ENCODE measurements at places on chromosomes 12 and 14.

DNA sequence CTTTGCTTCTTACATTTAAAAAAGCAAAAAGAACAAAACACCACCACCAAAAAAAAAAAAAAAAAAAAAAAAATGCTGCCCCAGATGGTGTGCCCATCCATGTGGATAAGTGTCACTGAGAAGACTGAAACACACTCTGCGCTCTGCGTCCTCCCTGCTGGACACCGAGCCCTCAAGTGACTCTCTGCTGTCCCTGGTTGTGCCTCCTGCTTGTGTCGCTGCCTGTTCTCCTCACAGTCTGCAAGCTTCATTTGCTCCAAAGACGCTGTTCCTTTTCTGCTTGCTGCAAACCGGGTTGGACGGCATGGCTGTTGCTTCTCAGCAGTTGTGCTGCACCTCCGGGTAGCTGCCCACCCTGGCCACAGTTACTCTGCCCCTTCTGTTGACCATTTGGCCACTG, 276.2 kb upstream of the ATP2B1 start:
- no peak overlapping the region for H3K27ac ChIP-seq
- H3K36me3 ChIP-seq = no peaks in the 10 kb centered on the region
- no peaks in the 10 kb centered on the region for H3K4me1 ChIP-seq
- no peak for DNase-seq
- H3K27me3 ChIP-seq = no peaks in the 10 kb centered on the region

- H3K4me1 ChIP-seq = peaks cover 10% of the 10 kb centered on the region
- no peak for DNase-seq
- peaks cover 6% of the 10 kb centered on the region for H3K36me3 ChIP-seq
Measured at GRCh38 chr12:118237052-118237665, 101.2 kb downstream of the PEBP1 start.

DNA sequence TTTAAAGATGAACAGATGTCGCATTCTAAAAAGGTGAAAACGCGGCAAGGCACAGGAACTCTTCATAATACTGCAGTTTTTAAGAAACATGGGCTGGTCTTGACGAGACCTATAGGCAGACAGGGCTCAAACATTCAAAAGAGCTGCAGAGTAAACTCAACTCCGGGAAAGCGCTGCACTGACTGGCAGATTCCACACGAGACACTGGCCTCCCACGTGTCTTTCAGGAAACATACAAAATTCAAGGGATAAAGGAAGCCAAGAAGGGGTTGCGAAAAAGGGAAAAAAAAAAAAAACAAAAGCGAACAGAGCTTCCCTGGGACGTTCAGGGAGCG, 614 bp upstream of the ARF6 start:
- peaks cover 19% of the 10 kb centered on the region for H3K4me1 ChIP-seq
- H3K27ac ChIP-seq = peak overlapping the region; percentile 87
- peak; percentile 71 for DNase-seq
- peaks cover 29% of the 10 kb centered on the region for H3K36me3 ChIP-seq

- DNase-seq = no peak
- H3K36me3 ChIP-seq = no peaks in the 10 kb centered on the region
- H3K4me1 ChIP-seq = no peaks in the 10 kb centered on the region
- no peak overlapping the region for H3K4me3 ChIP-seq
- no peak overlapping the region for H3K27ac ChIP-seq
Measured at GRCh38 chr14:20501346-20501745, 4.0 kb upstream of the RNASE10 start.

DNA sequence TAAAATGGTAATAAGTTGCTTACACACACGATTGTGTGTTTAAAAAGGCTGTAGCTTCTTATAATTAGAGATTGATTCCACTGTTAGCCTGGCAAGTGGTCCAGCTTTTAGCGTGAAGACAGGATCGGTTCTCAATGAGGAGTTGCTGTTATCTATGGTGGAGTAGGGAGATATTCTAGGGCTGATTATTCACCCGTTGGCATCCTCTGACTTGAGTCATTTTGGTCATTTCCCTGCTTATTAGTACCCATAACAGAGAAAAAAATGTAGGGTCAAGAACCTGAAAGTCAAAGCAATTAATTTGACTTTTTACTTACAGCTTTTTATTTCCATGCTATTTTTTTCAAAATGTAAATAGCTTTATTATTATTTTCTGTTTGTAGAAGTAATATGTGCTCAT, 76.0 kb downstream of the KCNK13 start:
- H3K27me3 ChIP-seq = no peaks in the 10 kb centered on the region
- H3K36me3 ChIP-seq = no peaks in the 10 kb centered on the region
- H3K4me3 ChIP-seq = no peak overlapping the region
- H3K4me1 ChIP-seq = no peaks in the 10 kb centered on the region

DNA sequence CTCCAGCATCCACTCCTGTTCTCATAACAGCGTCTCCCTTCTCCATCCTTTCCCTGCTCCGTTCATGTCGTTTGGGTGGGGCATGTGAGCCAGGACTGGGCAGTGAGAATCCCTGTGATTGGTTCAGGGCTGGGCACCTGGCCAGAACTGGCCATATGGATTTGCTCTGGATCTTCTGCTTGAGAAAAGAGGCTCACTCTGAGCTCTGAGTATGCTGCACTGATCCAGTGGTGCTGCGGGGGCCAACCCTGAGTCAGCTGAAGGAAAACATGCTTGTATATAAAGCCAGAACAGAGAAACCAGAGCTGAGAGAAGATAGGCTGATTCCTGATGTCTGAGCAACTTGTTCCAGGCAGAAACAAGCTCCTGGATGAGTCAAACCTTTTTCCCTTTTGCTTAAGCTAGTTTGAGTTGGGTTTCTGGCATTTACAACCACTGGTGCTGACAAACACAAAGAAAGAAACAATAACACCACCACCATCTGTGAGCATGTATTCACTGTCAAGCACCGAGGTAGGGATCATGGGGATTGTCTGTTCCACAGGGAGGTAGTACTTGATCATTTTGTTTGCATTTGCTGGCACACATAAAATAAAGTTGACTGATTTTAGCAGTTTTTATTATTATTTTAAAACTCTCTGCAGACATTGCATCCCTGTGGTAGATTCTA, 14.0 kb upstream of the HPD start:
- peak overlapping the region; percentile 90 for H3K27ac ChIP-seq
- peak; percentile 86 for DNase-seq
- no peak overlapping the region for H3K4me3 ChIP-seq
- no peaks in the 10 kb centered on the region for H3K27me3 ChIP-seq
- no peaks in the 10 kb centered on the region for H3K36me3 ChIP-seq
- H3K4me1 ChIP-seq = peaks cover 13% of the 10 kb centered on the region

GRCh38 chr12:124273630-124274029, 21.3 kb upstream of the RFLNA start:
- H3K36me3 ChIP-seq = no peaks in the 10 kb centered on the region
- peak; percentile 59 for DNase-seq
- no peak overlapping the region for H3K27ac ChIP-seq
- no peaks in the 10 kb centered on the region for H3K27me3 ChIP-seq
- H3K4me1 ChIP-seq = no peaks in the 10 kb centered on the region

DNA sequence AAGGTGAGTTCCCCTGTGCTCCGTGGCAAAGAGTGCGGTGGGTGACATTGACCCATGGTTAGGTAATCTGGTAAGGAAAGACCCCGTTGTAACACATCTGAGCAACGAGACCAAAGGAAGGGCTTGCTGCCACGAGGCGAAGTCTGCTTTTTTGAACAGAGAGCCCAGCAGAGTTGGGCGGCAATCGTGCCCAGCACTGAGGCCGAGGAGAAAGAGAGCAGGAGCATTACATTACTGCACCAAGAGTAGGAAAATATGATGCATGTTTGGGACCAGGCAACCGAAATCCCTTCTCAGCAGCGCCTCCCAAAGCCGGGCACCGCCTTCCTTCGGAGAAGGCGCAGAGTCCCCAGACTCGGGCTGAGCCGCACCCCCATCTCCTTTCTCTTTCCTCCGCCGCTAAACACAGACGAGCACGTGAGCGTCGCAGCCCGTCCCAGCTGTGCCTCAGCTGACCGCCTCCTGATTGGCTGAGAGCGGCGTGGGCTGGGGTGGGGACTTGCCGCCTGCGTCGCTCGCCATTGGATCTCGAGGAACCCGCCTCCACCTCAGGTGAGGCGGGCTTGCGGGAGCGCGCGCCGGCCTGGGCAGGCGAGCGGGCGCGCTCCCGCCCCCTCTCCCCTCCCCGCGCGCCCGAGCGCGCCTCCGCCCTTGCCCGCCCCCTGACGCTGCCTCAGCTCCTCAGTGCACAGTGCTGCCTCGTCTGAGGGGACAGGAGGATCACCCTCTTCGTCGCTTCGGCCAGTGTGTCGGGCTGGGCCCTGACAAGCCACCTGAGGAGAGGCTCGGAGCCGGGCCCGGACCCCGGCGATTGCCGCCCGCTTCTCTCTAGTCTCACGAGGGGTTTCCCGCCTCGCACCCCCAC, at the start of gene HIF1A:
Gene HIF1A, plus strand, starts transcription at position 684 of the 865 bp plus-strand sequence. CDS start 292 bp downstream, outside the sequence.
- H3K27ac ChIP-seq = peak within 1 kb of the TSS; percentile 92
- no peaks in the 10 kb centered on the region for H3K36me3 ChIP-seq
- no peaks in the 10 kb centered on the region for H3K27me3 ChIP-seq
- peak; percentile 97 for DNase-seq
- H3K4me1 ChIP-seq = peaks cover 6% of the 10 kb centered on the region

DNA sequence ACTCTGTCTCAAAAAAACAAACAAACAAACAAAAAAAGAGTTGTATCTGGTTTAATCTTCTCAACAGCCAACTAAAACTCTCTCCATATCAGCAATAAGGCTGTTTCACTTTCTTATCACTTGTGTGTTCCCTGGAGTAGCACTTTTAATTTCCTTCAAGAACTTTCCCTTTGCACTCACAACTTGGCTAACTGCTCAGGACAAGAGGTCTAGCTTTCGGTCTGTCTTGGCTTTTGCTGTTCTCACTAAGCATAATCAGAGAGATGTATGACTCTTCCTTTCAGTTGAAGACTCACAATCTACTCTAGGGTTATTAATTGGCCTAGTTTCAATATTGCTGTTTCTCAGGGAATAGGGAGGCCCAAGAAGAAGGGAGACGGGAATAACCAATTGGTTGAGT, 12.3 kb downstream of the NEMP1 start:
- no peak overlapping the region for H3K4me3 ChIP-seq
- no peak overlapping the region for H3K27ac ChIP-seq
- peaks cover 17% of the 10 kb centered on the region for H3K36me3 ChIP-seq
- no peak for DNase-seq
- H3K4me1 ChIP-seq = peaks cover 7% of the 10 kb centered on the region

DNA sequence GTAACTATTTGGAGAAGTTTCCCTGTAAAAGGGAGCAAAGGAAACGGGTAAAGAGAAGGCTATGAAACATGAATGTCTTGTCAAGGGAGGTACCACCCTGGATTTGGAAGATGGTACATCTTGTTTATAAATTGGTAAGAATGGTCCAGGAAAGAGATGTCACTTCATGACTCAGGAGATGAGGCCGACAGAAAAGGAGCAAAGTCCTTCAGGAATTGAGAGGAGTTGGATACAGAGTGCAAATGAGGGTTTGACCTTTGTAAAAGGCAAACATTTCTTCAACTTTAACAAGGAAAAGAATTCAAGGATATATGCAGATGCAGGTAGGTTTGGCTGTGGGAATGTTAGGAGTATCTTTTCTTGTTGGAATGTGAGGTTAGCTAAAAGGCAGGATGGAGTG, 30.8 kb downstream of the NDUFA9 start:
- H3K4me1 ChIP-seq = no peaks in the 10 kb centered on the region
- H3K36me3 ChIP-seq = peaks cover 21% of the 10 kb centered on the region
- DNase-seq = no peak
- no peaks in the 10 kb centered on the region for H3K27me3 ChIP-seq

- H3K27me3 ChIP-seq = no peaks in the 10 kb centered on the region
- H3K36me3 ChIP-seq = no peaks in the 10 kb centered on the region
- H3K27ac ChIP-seq = no peak overlapping the region
- H3K4me3 ChIP-seq = no peak overlapping the region
Measured at GRCh38 chr14:79703209-79703608, 508.1 kb downstream of the DIO2 start.

GRCh38 chr14:104138718-104139459, 502 bp downstream of the KIF26A start:
- H3K4me3 ChIP-seq = peak overlapping the region; percentile 70
- no peaks in the 10 kb centered on the region for H3K4me1 ChIP-seq
- H3K27me3 ChIP-seq = peaks cover 17% of the 10 kb centered on the region
- H3K27ac ChIP-seq = no peak overlapping the region

DNA sequence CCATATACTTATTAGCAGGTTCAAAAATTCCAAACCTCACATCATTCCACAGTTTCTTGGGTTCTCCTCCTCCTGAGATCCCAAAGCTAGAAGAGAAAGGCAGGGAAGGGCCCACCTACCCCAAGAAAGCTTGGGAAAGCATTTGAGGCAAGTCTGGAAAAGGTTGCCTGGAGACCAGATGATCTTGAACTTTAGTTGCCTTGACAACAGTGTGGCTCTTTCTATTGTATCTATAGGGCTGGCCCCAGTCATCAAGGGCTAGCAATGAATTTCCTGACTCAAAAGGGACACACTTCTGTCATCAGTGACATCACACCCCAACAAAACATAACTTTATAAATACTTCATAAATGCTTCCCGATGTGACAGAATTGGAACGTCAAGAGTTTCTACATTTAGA, 40.0 kb downstream of the ZFYVE1 start:
- H3K27ac ChIP-seq = no peak overlapping the region
- no peaks in the 10 kb centered on the region for H3K4me1 ChIP-seq
- DNase-seq = no peak
- no peak overlapping the region for H3K4me3 ChIP-seq

DNA sequence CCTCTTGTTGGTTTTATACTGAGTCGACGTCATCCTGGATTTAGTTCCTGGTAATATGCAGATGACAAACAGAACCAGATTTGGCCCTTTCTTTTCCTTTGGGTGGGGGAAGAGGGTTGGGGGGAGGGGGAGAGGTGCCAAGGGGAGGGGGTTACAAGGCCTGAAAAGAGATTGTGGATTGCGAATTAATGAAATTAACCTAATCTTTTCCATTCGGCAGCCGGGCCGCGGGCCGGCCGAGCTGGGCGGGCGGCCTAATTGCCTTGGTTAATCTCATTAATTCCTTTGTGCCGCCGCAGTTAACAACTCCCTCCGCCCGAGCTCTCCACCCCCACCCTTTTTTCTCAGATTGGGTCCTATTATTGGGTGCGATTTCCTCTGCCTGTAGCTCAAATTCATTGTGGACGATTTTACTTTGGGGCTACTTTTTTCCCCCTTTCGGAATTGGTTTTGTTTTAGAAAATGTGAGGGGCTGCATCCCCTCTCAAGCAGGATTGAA, 387 bp upstream of the GSC start:
- no peaks in the 10 kb centered on the region for H3K36me3 ChIP-seq
- no peak for DNase-seq
- peak overlapping the region; percentile 64 for H3K4me3 ChIP-seq
- H3K27ac ChIP-seq = no peak overlapping the region

DNA sequence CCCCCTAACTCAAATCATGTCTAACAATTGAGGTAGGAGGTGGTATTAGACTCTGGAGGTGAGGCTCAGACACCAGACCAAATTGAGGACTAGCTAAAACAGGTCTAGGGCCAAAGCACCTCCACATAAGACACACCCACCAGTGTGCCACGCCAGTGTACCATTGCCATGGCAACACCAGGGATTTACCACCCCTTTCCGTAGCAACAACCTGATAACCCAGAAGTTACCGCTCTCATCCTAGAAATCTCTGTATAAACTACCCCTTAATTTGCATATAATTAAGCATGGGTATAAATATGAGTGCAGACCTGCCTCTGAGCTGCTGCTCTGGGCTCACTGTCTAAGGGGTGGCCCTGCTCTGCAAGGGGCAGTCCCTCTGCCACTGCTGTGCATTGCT, 57.4 kb upstream of the PPP2R5C start:
- no peak for DNase-seq
- no peaks in the 10 kb centered on the region for H3K36me3 ChIP-seq
- no peak overlapping the region for H3K4me3 ChIP-seq
- no peaks in the 10 kb centered on the region for H3K27me3 ChIP-seq

GRCh38 chr12:47990351-47991105, 13.7 kb downstream of the COL2A1 start:
- H3K4me3 ChIP-seq = no peak overlapping the region
- peaks cover 43% of the 10 kb centered on the region for H3K4me1 ChIP-seq
- peak overlapping the region; percentile 97 for H3K27ac ChIP-seq
- peaks cover 18% of the 10 kb centered on the region for H3K27me3 ChIP-seq

GRCh38 chr14:77316872-77317301, 3.8 kb downstream of the POMT2 start:
- H3K4me3 ChIP-seq = no peak overlapping the region
- H3K27me3 ChIP-seq = no peaks in the 10 kb centered on the region
- no peak overlapping the region for H3K27ac ChIP-seq
- no peak for DNase-seq
- H3K36me3 ChIP-seq = no peaks in the 10 kb centered on the region
